ENCODE measurements at places on chromosomes 13 and 19.

- no peak for DNase-seq
Observed at GRCh38 chr19:31330237-31330636, 19.0 kb downstream of the TSHZ3 start.

GRCh38 chr13:24187185-24187584, 26.7 kb downstream of the SPATA13 start:
- no peak for DNase-seq

GRCh38 chr13:76971851-76972829, 19.7 kb upstream of the CLN5 start:
- DNase-seq: peak; percentile 88

- no peak for DNase-seq
Observed at GRCh38 chr13:91214031-91214430, 133.5 kb upstream of the MIR17HG start.

DNA sequence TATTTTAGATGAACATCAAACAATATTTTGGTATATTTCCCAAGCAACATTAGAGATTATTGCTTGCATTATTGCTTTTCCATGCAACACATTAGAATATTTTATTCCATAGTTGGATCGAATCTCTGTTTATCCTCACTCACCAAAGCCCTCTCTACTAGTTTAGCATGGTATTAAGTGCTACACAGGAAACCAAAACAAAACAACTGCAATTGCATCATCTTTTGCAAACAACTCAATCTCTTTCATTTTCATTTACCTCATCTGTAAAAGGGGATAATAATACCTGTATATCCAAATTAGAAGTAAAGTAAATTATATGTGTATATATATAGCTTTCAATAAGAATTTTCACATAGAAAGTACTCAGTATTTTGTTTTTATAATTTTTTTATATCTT, 147.8 kb upstream of the PCDH9 start:
- DNase-seq: no peak

- DNase-seq: peak; percentile 97
Observed at GRCh38 chr13:94549232-94550061, 46.5 kb downstream of the TGDS start.

DNA sequence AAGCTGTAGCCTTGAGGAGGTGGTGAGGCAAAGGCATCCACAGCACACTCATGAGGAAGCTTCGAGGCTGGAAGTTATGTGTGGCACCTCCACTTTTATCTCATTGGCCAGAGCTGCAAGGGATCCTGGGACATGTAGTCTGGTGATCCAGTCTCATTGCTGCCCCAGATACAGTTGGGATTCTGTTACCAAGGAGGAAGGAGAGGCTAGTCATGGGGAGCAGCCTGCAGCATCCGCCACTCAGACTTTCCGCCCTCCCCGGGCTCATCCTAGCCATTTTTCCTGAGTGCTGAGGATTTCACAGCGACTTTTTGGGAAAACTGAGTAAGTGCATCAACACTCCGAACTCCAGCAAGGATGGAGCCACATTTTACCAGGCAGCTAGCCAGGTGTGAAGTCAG, 74.4 kb downstream of the DPF1 start:
- DNase-seq: peak; percentile 7

DNA sequence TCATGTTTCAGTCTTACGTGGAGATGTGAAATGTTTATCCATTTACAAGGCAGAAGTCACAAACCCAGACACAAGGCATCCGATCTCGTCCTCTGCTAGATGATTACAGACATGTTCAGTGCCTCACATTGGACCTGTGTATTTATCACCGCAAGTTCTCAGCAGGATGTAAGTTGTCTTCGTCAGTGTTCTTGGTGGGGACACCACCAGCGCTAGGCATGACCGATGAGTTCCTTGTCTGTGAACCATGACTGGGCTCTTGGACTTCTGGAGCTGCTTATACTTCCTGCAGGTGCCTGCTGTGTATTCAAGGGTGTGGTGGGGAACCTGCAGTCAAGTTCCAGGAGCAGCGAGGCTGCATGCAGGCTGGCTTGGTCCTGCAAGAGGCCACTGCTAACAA, 105.4 kb downstream of the URI1 start:
- peak; percentile 20 for DNase-seq

DNA sequence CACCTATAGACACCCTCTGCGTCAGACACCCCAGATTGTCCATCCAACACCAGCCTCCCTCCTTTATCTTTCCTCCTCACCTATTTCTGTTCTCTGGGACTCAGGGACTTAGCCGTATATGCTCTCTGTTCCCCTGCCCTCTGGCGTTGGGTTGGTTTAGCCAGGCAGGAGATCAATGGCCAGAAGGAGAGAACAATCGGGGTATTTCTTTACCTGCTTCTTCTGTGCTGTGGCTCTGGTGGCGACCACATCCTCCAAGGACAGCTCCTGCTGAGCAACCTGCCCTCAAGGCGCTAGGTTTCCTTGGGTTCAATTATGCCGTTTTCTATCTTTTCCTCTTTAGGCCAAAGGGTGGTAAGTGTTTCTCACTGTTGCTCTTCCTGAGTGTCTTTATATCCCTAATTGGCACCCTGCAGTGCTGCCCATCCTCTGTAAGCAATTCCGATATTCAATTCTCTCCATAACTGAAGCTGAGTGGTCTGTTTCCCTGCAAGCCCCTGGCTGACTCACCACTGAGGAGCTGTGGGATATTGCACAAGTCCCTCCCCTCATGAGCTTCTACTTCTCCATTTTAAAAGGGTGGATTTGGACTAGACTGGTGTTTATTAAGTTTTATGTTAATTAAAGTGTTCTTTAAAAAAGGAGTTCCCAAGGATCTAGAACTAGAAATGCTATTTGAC, 63.7 kb upstream of the TMTC4 start:
- no peak for DNase-seq

GRCh38 chr13:106432636-106433035, 102.8 kb downstream of the EFNB2 start:
- DNase-seq: no peak

All from cerebellar cortex (tissue), 1 donor.